ENCODE measurements at places on chromosomes 6 and 20.

GRCh38 chr20:45639687-45640086, 8.6 kb upstream of the WFDC9 start:
- no peak for DNase-seq

DNA sequence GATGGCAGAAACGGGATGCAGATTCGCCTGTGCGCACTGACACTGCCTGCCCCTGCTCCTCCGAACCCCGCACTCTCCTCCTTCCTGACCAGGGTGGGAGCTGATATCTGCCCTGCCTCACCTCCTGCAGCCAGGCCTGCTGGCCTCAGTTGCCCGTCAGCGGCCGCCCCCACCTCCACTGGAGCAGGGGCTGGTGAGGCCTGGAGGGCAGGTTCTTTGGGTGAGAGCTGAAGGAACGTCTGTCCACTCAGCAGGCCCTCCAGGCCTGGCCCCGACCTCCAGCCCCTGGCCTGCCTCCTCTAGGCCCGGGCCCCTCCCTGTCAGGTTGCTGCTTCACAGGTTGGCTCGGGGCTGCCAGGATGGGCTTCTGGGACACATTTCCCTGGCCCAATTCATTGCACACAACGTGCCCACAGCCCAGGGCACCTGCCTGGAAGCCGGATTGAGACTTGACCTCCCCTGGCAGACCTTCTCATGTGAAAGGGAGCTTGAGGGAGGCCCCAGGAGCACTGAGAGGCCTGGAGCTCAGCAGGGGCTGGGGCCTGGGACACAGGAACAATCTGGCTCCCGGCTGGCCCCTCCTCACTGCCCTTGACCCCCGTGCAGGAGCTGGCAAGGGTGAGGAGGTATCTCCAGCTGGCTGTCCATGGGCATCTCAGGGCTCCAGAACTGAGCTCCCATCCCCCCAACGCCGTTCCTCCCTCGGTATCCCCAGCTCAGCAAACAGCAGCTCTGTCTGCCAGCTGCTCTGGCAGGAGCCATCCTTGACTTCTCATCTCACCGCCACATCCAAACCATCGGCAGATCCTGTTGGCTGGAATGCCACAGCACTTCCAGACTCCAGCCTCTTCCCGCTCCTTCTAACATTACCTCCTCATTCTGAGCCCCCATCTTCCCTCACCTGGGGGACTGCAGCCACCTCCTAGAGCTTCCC, 39.5 kb downstream of the SPDEF start:
- no peak for DNase-seq

- DNase-seq, result no peak
Observed at GRCh38 chr6:103140308-103141027, 1719.3 kb downstream of the HACE1 start.

GRCh38 chr6:6926856-6927255, 180.9 kb upstream of the RREB1 start:
- no peak for DNase-seq

DNA sequence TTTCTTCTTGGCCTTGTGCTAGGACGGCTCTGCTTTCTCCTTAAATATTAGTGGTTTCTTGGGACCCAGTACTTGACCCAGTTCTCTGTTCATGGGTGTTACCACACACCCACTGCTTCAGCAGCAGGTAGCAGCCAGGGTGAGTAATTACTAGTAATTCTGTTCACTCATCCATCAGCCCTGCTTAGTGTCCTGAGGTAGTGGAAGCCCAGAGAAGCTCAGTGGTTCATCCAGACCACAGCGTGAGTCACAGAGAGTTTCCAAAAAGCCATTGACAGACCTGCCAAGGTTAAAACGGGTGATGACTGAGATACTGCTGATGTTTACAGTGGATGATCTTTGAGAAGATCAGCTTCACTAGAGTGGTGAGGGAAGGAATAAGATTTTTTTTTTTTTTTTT, 51.7 kb upstream of the HINT3 start:
- peak; percentile 30 for DNase-seq

- DNase-seq, result no peak
Observed at GRCh38 chr20:51416532-51417249, 125.8 kb downstream of the NFATC2 start.

DNA sequence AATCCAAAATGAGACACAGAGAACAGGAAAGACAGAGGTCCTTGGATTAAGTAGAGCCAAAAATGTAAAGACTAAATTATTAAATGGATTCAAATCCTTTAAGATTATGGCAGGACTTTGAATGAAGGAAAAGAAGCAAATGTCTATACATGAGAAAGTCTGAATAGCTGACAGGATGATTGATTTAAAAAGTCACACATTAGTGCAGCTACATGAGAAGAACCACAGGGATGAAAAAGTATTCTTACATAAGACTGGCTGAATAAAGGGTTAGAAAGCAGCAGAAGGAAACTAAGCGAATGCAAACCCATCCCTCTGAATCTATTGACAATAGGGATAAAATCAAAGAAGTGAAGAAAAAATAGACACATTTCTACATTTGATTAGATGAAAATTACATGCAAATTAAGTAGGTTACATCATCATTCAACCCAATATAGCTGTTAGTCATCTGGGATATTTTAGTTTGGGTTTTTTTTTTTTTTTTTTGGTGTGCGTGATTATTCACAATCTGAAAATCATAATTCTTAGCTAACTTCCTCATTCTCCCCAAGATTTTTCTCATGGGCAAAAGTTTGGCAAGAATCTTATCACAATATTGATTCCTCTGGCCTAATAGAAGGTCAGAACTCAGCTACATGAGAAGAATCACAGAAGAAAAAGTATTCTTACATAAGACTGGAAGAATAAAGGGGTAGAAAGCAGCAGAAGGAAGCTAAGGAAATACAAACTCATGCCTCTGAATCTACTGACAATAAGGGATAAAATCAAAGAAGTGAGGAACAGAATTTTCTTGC, 845.4 kb downstream of the HACE1 start:
- DNase-seq, result no peak

DNA sequence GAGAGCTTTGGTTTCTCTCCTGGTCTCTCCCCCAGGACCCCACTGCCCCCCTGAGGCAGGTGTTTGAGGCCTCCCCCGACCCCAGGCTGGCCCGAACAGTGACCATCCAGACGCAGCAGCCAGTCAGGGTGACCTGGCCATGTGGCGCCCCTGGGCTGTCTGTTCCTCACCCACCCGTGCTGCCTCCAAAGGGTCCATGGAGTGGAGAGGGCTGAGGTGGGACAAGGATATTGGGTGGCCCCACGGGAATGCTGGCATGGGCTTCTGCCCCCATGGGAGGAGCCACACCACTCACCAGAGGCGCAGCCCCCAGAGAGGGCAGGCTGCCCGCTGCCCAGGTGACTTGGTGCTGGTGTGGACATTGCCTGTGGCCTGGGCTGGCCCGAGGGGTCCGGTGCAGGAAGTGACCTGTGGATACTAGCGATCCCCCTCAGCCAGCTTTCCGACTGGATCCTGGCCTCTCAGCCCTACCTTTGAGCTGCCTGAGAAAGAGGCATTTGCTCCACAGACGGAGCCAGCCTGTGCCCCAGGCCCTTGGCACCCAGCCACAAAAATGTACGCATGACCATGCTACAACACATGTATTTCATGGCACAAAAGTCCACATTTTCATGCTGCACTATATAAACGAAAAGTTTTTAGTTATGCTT, 50.8 kb downstream of the BCAS4 start:
- DNase-seq, result no peak

- DNase-seq, result peak; percentile 96
Observed at GRCh38 chr20:35454881-35455609, at the start of gene CEP250. TSS of gene CEP250 (plus strand) at chr20:35455598. CDS start at chr20:35462368, 6,770 bp downstream.

DNA sequence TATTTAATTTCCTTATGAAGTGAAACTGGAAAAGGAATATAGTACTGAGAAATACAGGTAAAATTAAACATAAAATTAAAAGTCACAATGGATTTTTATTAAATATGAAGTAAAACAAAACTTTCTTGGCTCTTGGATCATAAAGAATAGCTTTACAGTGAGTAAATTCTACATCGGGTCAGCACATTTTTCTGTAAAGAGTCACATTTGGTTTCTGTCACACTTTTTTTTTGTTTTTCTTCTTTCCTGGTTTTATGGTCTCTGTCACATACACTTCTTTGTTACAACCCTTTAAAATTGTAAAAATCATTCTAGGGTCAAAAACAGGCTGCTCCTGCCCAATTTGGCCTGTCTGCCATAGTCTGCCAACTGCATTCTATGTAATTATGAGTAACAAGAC, 254.4 kb upstream of the POU3F2 start:
- no peak for DNase-seq

- DNase-seq, result no peak
Observed at GRCh38 chr6:130070792-130071191, 52.4 kb downstream of the L3MBTL3 start.

DNA sequence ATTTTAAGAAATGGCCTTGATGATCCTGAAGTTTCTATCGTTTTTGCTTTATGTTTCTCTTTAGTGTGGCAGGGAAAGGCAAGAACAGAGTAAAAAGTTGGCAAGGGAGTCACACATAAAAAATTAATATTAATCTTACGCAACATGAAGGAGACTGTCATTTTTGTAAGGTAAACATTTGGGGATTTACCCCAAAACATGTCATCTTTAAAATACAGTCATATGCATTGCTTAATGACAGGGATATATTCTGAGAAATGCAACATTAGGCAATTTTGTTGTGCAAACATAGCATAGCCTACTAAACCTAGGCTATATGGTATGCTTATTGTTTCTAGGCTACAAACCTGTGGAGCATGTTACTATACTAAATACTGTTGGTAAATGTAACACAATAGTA, 5.4 kb downstream of the RBL1 start:
- no peak for DNase-seq

GRCh38 chr20:48855046-48855445, 27.2 kb upstream of the PREX1 start:
- no peak for DNase-seq

GRCh38 chr6:51199733-51200260, 381.1 kb downstream of the TFAP2B start:
- DNase-seq, result no peak

GRCh38 chr20:19000078-19000477, 186.5 kb downstream of the SCP2D1 start:
- DNase-seq, result no peak

- DNase-seq, result no peak
Observed at GRCh38 chr20:58696411-58696961, 3.9 kb downstream of the NPEPL1 start.

GRCh38 chr6:39342692-39343395, 20.3 kb upstream of the KCNK16 start:
- DNase-seq, result no peak

- no peak for DNase-seq
Observed at GRCh38 chr6:20747991-20748390, 213.7 kb downstream of the CDKAL1 start.

- DNase-seq, result no peak
Observed at GRCh38 chr6:166772518-166772917, 145.5 kb upstream of the RPS6KA2 start.

DNA sequence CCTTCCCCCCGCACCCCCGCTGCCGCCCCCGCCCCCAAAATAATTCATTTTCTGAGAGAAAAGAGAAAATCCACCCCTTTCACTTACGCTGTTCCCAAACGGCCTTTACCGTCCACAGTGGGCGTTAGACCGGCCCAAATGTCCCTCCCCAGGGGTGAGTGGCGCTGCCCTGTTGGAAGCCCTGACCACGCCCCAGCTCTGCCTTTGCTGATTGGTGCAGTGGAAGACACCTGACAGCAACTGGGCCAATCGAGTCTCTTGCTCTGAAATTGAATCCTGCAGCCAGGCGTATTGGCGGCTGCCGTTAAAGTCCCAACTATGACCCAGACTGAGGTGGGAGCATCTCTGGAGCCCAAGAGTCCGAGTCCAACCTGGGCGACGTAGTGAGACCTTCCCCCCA, 15.7 kb downstream of the ZFP64 start:
- no peak for DNase-seq

GRCh38 chr6:111531185-111531584, 48.2 kb upstream of the REV3L start:
- DNase-seq, result no peak

- DNase-seq, result no peak
Observed at GRCh38 chr20:61407561-61407960, 155.5 kb downstream of the CDH4 start.

GRCh38 chr6:35209081-35209480, 4.7 kb upstream of the SCUBE3 start:
- DNase-seq, result no peak

DNA sequence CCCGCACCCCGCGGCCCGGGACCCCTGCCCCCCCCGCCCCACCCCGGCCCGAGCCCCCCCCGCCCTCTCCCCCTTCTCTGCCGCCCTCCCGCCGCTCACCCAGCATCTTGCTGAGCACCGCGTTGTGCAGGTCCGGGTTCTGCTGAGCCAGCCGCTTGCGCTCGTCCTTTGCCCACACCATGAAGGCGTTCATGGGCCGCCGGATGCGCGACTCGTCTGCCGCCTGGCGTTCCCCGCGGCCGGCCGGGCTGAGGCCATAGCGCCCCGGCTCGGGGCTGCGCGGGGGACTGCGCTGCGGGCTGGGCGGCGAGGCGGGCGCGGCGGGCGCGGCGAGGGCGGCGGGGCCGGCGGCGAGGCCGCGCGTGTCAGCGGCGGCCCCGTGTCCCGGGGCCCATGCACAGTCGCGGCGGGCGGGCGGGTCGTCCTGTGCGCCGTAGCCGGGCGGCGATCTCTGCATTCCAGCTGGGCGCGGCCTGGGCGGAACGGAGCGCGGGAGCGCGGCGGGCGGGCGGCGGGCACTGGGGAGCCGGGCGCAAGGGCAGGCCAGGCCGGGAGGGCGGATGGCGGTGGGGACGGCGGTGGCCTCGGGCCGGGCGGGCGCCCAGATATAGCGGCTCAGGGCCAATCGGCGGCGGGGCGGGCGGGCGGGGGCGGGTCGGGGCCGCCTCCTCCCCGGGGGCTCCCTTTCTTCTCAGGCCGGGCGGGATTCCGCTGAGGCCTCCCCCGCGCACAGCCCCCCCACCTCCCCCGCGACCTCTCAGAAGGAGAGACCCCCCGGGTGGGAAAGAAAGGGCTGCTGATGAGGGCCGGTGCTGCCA, at the start of gene SOX18:
TSS of gene SOX18 (minus strand) at position 580 of the 818 bp plus-strand sequence. CDS start at position 457, 123 bp downstream.
- DNase-seq, result no peak

DNA sequence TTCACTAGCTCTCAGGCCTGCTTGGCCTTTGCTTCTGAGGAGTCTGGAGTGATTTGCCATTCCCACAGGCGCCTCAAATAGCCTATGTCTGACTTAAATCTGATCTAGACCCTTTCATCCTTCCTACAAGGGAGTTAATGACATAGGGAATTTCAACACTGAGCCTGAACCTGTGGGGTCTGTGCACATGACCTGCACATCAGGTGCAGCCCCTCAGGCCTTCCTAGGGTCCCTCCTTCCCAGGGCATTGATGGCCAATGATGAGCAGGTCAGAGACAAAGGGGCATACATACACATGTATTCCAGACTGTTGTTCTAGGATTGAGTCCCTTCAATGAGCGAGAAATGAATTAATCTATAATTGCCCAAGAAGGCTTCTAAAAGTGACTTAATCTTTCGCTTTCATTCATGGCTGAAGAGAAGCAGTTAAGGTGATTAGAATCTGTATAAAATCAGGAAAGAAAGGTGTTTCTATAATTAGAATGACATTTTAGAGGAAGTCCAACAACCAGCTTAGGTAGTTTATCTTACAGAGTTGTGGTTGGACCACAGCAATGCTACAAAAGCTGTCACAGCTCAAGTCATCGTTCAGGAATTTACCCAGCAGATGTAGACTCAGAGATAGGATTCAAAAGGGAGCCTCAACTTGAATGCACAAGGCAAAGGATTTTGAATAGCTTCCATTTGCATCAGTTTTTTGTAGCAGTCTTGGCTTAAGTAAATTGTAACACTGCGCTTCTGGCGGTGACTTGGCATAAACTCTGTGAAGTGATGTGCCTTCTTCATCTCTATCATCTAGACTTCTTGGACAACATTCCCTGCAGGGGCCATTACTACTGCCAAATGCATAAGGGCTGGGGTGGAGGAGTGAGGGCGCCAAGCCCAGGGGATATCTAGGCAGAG, 27.0 kb upstream of the TBC1D7 start:
- no peak for DNase-seq

Measured in CD8-positive, alpha-beta T cell (primary cell).